ENCODE measurements at places on chromosomes 11 and 22. TPM values are rescaled to one million over a fixed set of nuclear protein-coding genes. Genes with fewer than 3 reads are reported as not detected.
A peak's percentile ranks its signal among the peaks of the same experiment; 100 is the strongest.

- no peak for DNase-seq
Observed at GRCh38 chr11:58762284-58763119, 30.8 kb upstream of the GLYAT start.

Gene FREY1
- 0.52 TPM for total RNA-seq

DNA sequence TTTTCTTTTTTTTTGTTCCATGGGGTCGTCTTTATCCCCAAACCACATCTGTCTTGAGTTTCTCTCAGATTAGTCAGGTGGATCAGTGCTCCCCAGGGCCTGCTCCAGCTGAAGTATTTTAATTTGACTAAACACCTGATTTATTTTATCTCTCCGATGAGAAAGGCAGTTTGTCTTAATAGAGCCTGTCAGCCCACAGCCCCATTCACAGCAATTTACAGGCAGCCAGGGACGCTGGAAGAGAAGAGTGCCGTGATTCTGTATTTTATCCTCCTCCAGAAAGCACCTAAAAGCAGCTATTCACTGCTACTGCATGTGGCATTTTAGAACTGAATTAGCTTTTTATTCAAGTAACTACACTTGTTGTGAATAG lies 164.5 kb downstream of the SOX6 start:
- no peak for DNase-seq

Gene CLDN5
- 25.5 TPM for total RNA-seq

GRCh38 chr11:123753110-123753509 lies 1.2 kb downstream of the OR6X1 start:
- no peak for DNase-seq

GRCh38 chr11:44628730-44629700 lies 63.6 kb downstream of the CD82 start:
- no peak for DNase-seq

GRCh38 chr11:121886005-121886734 lies 229.8 kb downstream of the BLID start:
- peak; percentile 75 for DNase-seq

DNA sequence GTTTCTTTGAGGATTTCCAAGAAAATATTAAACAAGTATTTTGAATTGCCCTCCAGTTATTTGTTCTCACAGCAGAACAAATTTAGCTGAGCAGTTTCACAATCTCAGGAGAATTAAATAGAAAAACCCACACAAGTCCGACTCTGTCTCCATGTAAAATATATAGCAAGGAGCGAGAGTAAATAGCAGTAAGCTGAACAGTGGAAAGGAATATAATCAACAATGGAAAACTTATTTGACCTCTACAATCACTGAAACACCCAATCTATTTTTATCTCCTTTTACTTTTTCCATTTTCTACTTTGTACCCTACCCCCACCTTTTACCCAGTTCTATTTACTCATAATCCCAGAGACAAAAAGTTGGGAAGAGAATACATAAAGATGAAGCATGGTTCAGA lies 34.4 kb downstream of the NARS2 start:
- no peak for DNase-seq

- DNase-seq = no peak
Observed at GRCh38 chr11:46335890-46336562, 11.2 kb upstream of the DGKZ start.

DNA sequence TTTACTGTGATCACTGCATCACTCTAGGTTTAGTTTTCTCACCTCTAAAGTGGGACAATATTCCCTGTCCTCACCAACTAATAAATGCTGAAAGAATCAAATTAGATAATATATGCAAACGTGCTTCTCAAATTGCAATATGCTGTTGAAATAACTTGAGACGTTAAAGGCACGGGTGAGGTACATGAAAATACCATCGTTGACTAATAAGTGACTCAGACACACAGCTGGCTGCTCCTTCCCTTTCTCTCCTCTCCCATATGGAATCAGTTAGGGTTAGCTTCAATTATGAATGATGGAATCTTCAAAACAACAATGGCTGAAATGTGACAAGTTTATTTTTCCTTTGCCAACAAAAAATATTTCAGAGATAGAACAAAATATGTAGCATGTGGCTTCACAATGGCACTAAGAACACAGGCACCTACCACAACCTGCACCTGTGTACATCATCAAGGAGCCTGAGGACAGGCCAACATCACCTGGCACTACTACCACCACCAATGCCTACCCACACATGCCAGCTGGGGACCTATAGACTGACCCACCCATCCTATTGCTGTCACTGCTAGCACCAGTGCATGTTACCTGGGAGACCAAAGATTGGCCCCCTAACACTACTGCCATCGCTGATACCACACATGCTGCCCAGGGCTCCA lies 13.7 kb downstream of the GDPD4 start:
- no peak for DNase-seq

GRCh38 chr22:35335936-35336781 lies 36.5 kb downstream of the TOM1 start:
- DNase-seq = peak; percentile 83

Gene HOATZ
- not detected for total RNA-seq

DNA sequence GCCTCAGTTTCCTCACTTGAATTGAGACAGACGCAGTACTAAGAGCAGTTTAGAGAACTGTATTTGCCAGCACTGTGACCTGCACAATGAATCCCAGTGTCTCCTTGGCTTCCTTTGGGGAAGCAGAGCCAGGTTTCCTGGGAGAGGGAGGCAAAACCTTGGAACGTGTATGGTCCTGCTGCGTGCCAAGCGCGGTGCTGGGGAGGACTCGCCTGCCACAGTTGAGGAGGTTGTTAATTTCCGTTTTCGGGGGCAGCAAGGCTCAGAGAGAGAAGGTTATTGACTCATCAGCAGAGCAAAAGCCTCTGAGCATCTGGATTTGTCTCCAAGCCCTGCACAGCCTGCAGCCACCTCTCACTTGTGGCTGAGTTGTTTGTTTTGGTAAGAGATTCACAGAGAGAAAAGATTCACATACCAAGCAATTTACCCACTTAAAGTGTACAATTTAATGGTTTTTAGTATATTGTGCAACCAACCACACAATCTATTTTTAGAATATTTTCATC lies 10.8 kb downstream of the SYT12 start:
- no peak for DNase-seq

DNA sequence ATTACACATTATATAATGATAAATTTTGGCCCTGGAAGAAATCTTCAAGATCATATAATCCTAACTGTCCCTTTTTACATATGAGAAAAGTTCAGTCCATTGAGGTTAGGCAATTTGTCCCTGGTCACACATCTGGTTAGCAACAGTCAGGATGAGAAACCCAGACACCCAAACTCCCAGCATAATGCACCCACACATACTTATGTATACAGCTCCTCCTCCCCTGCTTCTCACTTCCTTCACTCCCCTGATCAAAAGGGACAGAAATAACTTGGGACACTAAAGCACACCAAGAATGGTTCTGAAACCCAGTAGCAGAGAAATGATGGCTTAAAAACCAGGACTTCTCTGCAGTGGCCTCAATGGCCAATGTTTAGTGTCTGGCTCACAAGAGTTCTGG lies 11.1 kb downstream of the NUMA1 start:
- DNase-seq = no peak

DNA sequence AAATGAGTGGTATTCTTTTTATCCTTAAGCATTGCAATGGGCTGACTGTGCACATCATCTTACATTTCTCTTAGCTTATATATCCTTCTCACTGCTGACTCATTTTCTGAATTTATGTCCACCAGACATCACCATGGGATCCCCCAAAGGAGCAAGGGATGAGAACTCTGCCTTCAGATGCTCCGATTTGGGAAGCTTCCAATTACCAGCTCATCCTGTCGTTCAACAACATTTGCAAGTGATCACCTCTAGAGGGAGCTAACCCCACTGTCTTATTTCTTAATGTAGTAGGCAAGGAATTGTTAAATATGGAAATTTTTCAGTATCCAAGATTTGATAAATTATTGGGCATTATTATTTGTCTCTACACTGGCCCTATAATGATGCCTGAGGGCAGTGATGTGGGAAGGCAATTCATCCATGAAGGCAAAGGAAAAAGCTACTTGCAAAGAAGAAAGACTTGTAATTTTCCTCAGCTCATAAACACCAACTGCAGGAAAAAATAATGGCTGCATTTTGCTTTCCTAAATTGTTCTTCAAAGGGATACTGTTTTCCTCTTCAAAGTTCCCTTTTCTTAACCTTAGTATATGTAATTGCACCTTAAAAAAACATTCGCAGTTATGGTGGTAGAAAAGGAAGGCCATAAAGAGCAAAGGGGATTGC lies 102.4 kb upstream of the FSHB start:
- no peak for DNase-seq

Gene GDPD4
- total RNA-seq = not detected

- no peak for DNase-seq
Observed at GRCh38 chr22:38127869-38128268, 17.4 kb upstream of the BAIAP2L2 start.

- no peak for DNase-seq
Observed at GRCh38 chr11:125483592-125483991, 12.5 kb downstream of the FEZ1 start.

- peak; percentile 45 for DNase-seq
Observed at GRCh38 chr11:71206186-71206585, 46.2 kb downstream of the SHANK2 start.

Gene TM7SF2
- total RNA-seq = 112 TPM

DNA sequence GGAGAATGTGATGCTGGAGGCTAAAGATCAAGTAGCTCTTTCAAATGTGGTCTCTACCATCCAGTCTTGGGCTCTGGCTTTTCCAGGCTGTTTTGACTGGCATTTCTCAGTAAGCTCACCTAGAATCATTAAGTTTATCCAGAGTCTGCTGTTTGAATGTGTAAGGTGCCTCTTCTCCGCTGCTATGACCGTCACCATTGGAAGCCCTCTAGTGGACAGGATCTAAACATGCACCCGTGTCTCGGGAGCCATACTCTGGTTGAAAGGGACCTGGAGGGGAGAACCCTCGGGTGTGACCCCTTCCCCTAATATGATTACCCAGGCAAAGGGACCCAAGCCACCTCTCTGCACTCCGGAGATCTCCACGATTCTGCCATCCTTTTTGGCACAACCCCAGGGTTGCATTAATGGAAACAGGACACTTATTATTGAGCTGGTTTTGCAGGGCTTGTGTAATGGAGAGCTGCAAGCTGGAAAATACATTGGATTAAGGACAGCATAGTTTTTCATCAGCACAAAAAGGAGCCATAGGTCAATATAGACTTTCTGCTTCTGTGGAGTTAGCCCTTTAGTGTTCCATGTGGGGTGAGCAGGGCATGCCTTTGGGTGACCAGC lies 191.0 kb upstream of the LARGE1 start:
- DNase-seq = no peak

Gene B4GALNT4
- total RNA-seq = 0.50 TPM

- no peak for DNase-seq
Observed at GRCh38 chr11:61730240-61730994, 22.0 kb upstream of the MYRF start.

DNA sequence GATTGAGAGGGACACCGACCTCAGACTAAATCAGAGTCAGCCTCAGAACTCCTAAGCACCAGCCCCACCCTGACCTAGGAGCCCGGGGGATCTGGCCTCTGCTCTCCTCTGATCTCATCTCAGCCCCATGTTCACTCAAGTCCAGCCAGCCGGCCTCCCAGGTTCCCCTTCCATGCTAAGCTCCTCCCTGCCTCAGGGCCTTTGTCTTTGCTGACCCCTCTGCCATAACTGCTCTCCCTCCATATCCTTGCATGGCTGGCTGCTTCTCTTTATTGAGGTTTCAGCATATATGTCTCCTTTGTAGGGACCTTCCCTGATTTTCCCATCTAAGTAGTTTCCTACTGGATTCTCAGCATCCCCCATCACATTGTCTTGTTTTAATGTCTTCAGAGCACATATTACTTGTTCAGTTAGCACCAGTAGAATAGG lies 780 bp upstream of the SLC15A3 start:
- peak; percentile 42 for DNase-seq

DNA sequence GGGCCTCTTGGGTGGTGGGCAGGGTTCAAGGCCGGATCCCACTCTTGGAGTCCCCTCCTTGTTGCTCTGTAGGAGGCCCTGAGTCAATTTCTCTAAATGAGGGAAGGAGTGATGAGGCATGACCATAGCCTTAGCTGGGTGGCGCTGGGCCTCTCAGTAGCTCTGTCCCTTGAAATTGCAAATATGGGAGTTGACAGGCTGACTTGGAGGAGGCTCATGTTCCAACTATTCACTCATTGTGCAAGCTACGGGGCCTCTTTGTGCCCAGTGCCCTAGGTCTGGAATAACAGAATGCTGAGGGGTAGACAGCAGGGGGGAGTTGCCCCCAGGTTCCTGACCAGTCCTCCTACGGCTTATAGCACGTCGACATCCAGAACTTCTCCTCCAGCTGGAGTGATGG lies 8.0 kb downstream of the SELENOM start:
- DNase-seq = no peak

- DNase-seq = no peak
Observed at GRCh38 chr11:6022956-6023355, 7.6 kb downstream of the OR56A1 start.

Gene IGLL5
- total RNA-seq = 0.92 TPM

DNA sequence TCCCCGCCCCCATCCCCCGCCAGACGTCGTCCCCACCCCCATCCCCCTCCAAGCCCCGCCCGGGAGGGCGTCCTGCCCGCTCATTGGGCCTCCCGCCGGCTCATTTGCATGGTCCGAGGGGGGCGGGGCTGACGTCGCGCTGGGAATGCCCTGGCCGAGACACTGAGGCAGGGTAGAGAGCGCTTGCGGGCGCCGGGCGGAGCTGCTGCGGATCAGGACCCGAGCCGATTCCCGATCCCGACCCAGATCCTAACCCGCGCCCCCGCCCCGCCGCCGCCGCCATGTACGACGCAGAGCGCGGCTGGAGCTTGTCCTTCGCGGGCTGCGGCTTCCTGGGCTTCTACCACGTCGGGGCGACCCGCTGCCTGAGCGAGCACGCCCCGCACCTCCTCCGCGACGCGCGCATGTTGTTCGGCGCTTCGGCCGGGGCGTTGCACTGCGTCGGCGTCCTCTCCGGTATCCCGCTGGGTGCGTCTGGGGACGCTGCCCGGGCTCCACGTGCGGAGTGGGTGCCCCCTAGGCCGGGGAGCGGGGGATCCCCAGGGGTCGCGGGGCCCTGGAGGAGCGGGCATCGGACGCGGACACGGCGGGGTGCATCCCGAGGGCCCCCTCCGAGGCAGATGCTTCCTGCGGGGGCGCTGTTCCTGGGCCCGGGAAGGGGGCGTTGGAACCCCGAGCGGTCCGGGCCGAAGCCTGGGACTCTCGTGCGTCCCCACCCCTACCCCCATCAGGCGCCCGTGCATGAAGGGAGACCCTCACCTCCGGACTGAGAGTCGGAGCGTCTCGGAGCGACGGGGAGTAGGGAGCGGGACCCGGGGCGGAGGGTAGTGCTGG lies at the start of gene PNPLA3:
Gene PNPLA3 (plus strand): TSS at position 175 of the 834 bp plus-strand sequence. CDS start 107 bp downstream, at position 282.
- DNase-seq = peak; percentile 95

Gene HTR3B
- not detected for total RNA-seq

GRCh38 chr11:111531687-111532364 lies 8.7 kb upstream of the LAYN start:
- no peak for DNase-seq

Data from left ventricle myocardium superior (tissue), 1 donor.